ENCODE measurements at places on chromosomes 3 and 15.

DNA sequence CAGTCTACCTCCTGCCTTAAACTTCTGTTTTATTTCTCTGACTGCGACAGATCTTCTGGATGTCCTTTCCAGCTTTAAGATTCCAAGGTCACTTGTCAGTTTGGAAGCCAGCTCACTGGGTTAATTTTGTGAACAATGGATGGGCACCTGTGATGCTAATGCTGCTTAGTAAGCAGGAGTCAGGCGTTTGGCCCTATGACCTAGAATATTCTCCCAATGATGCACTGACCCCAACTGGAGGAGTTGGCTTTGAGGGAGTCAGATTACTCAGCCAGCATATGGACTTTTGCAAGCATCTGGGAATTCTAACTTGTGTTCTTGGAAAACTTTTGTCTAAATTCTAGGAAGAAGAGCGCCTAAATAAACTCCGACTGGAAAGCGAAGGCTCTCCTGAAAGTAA lies 28.1 kb downstream of the HACD3 start:
- DNase-seq, result no peak

DNA sequence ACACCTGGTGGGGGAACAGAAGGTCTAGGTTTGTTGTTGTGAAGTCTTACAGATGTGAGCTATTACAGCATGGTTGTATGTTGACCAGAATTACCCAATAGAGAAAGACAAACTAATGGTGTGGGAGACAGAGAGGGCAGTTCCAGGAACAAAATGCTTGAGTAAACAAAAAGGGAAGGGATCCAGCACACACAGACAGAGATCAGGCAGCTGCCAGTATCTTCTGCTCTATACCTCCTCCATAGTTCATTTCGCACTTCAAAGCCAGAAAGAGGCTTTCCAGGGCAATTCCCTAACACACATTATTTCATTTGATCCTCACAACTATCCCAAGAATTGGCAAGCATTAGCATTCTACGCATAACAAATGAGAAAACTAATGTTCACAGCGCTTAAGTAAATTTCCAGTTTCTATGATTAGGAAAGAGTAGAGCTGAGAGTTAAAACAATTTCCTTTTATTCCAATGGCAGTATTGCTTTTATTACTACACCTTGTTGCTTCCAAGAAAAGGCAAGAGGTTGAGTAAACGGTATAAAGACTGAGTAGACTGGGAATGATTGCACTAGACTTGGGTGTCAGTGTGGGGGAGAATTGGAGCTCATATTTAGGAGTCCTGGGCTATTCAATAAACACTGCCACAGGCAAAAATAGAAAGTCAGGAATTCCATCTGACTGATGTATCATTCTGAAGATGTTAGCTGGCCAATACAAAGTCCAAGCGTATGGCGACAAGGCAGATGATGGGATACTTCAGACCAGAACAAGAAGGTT lies 39.7 kb upstream of the ZNF280D start:
- no peak for DNase-seq

DNA sequence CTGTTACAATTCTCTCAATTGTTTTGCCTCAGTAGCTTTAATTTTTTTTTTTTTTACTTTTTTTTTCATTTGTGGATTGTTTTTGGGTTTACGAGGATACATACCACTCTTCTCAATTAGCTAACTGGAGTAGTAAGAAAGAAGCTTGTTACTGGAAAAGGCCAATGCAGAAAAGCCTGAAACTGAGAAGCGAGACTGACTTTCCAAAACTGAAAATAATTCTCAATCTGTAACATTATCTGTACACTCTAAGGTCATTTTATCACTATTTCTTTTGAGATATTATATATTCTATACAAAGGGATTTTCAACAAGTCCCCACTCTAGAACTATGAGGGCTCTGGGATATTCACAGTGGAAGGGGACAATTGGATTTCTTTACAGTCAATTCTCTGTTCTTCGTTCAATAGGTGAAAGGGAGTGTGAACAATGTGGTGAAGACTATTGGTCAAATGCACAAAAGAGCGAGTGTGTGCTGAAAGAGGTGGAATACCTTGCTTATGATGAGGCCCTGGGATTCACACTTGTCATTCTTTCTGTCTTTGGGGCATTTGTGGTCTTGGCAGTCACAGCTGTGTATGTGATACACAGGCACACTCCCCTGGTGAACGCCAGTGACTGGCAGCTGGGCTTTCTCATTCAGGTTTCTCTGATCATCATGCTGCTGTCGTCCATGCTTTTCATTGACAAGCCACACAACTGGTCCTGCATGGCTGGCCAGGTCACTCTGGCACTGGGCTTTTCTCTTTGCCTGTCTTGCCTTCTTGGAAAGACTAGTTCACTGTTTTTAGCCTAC lies 83.9 kb upstream of the KCNAB1 start:
- DNase-seq, result no peak

DNA sequence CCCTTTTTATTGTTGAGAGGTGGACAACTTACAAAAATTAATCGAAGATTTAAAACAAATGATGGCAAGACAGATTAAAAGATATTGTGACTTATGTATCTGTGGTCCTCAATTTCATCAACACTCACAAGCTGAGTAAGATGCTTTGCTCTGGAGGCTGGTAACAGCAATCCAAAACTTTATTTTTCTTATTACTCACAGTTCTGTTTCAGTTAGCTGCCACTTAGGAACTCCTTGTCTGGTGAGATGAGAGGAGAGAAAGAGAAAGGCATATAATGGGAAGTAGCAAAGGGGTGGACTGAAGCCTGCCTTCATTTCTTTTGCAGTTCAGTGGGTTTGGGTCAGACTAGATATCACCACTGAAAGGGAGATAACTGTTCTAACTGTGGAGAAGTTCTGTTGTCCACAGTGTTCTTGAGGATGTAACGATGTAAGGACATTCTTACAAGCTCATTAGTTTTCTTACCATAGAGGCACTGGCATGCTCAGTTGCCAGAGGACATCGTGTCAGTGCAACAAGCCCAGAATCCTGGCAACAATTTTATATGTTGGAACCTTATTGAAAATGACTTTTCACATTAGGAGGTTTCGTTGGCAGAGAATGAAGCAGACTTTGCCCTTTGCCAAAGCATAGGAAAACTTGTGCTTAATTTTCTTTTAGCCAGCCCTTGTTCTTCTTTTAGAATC lies 93.6 kb downstream of the PLCL2 start:
- DNase-seq, result no peak

- no peak for DNase-seq
Measured at GRCh38 chr3:140292170-140292569, 357.2 kb downstream of the CLSTN2 start.

- no peak for DNase-seq
Measured at GRCh38 chr15:31304751-31305365, 21.8 kb upstream of the KLF13 start.

DNA sequence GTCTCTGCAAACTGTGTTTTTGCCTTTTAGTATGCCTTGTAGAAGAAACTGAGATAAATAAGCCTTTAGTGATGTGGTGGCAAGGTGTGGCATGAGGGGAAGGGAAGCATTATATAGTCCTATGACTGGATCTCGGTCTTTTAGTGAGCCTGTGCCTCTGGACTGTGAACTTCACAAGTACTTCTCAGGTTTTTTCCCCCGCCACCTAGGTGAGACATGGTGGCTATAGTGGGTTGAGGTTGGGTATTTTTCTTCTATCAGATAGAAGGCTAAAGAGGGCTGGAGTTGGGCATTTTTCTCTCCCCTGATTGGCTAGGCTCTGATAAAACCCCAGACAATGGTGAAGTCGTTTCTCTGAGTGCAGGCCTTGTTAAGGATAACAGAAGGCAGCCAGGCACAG lies 38.7 kb upstream of the ZFAND6 start:
- no peak for DNase-seq

DNA sequence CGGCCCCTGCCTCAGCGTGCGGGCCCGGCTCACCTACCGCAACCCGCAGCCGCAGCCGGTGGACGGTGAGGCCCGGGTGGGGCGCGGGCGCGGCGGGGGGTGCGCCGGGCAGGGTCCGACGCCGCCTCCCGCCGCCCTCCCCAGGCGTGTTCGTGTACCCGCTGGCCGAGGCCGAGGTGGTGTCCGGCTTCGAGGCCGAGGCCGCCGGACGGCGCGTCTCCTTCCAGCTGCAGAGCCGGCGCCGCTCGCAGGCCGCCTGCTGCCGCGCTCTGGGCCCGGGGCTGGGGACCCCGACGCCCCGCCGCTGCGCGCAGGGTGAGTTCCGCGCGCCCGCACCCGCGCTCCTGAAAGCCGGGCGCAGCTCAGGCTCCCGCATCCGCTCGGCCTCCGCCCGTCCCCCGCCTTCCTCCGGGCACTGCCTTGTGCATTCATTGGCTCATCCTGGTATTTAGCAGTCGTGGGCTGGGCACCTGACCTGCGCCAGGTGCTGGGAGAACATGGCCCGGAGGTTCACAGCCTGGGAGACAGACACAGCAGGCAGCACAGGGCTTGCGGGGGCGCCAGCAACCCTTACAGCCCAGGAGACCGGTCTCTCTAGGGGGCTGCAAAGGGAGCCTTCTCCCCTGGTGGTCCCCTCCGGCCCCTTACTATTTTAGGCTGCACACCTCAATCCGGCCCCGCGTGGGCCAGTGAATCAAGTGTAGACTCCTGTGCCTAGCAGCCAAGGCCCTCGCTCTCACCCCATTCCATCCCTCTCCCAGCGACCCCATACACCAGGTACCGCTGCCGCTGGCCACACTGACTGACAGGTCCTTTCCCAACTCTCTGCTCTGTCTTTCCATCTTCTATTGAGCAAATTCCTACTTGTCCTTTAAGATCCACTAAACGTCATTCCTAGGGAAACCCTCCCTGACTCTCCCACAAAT lies 1.5 kb downstream of the VWA5B2 start:
- no peak for DNase-seq

DNA sequence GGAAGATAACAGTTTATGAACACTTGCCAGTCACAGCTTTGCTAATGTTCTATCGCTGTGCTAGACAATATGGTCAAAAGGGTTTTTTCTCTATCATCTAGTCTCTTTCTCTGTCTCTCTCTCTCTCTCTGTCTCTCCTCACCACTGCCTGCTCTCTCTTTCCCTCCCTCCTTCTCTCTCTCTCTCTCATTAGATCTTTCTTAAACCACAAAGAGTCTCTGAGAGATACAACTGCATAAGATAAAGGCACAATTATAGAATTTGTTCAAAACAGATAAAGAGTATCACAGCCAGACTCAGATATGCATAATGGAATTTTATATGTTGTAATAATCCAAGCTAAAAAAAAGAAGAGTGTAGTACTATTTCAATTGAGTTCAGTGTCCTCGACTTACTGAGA lies 258.4 kb downstream of the MECOM start:
- no peak for DNase-seq

DNA sequence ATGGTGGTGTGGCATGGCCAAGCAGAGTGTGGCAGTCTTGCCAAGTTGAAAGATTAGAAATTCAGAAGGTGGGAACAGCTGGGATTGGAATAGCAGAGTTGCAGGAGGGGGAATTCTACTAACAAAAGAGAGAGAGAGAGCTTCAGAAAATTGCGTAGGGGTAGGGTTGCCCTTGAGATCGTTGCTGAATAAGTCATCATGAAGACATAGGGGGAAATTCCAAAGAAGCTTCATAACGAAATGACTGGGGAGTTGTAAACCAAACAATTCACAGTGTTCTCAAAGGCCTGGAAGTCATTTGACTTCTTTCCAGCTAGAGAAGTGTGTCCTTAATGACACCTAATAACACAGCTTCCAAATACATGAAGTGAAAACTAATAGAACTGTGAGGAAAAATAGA lies 26.3 kb upstream of the TIPARP start:
- DNase-seq, result no peak

DNA sequence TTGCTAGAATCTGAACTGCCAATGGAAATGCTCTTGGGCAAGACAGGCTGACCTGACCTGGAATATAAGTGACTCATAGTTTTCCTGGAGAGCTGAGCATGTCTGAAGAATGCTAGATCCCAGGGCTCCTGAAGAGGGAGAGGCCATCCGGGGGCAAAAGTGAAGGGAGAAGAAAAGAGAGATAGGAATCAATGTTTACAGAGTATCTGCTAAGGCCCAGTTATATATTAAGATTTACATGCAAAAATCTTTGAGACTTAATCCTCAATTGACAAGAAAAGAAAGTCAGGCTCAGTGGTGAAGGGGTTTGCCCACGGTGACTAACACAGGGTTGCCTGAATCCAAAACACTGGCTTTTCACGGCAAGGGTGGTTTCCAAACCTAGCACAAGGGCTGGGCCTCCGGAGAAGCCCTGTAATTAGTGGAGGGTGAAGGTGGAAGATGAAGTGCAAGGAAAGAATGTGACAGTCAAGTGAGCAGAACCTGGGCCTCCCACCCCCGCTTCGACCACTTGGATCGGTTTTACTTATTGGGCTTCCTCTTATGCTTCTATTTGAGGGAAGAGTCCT lies 91.7 kb upstream of the FGF12 start:
- DNase-seq, result no peak

- no peak for DNase-seq
Measured at GRCh38 chr15:40192942-40193341, 32.1 kb downstream of the BUB1B start.

DNA sequence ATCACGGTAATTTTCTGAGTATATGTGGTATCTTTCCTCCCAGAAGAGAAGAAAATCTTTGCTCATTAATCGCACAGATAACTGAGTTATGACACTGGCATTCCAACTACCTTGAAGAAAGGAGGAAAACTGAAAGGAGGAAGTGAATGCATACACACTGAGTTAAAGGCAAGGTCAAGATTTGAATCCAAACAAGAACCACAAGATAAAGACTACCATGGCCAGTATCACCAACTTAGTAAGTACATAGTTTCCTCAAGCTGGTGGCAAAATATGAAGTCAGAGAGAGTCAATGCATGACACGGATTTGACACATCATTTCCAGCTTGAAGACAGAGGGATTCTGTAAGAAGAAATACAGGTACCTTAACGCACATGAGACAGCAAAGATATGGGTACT lies 287.5 kb downstream of the ULK4 start:
- no peak for DNase-seq

DNA sequence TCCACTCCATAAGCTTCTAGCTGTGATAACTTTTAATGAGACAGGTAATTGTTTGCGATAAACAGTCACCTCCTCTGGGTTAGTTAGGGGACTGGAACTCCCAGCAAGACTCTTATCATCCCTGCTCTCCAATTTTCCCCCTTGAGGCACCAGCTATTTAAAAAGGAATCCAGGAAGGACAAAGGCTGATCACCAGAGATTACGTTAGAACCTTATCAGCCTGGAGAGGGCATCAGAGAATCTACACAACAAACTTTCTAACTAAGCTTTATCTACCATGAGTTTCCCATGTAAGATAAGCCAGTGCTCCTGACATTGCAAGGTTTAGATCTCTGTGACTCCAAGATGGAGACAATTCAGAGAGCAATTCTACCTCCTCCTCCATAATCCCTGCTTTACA lies 31.3 kb downstream of the GPR176 start:
- DNase-seq, result no peak

- DNase-seq, result no peak
Measured at GRCh38 chr3:184186902-184187207, 856 bp downstream of the ABCF3 start.

- no peak for DNase-seq
Measured at GRCh38 chr3:45343947-45344346, 44.4 kb upstream of the LARS2 start.

DNA sequence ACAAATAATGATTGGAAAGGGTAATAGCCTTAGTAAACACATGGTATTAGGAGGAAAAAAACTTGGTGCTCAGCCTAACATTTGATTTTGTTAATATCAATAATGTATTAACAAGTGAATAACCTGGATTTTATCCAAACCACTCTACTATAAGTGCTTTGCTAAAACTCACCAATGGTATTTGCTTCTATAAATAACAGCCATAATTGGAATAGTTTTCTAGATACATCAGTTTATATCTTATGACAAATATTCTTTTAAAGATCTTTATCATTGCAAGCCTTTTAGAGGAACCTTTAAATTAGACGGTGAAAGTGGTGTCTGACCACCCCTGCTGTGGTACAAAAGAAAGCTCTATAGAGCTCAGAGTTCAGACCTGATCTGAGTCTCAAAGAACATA lies 123.9 kb downstream of the SHOX2 start:
- no peak for DNase-seq
